ENCODE measurements at places on chromosomes 4 and X.

- DNase-seq = peak; percentile 37
Observed at GRCh38 chr4:146243141-146243882, 29.0 kb downstream of the REELD1 start.

DNA sequence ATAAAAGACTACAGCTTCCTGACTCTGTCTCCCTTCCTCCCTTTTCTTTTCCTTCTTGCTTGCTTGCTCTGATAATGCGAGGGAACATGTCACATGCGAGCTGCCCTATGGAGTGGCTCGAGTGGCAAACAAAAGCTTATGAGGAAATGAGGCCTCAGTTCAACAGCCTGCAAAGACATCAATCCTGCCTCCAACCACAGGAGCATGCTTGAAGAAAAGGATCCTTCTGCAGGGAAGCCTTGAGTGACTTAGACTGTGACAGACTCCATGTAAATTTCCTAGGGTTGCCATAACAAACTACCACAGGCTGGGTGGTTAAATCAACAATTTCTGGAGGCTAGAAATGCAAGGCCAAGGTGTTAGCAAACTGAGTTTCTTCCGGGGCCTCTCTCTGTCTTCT, 152.5 kb downstream of the NR3C2 start:
- no peak for DNase-seq

GRCh38 chr4:108120789-108121188, 47.9 kb downstream of the LEF1 start:
- no peak for DNase-seq

DNA sequence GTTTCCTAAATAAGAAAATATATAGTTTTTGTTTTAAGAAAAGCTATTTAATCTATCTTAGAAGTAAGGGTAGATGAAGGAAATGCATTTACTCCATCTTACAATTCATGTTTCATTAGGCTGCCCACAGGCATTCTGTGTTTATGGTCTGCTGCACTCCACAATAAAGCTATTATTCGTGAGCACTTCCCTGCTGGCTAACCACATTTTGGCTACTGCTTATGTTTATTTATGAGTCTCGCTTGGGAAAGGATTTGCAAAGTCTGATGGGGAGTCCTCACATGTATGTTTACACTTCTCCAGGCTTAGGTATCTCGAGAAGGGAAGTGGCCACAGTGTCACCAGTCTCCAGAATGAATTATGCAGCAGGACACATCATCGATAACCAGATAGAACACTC, 260.8 kb upstream of the VCX start:
- DNase-seq = no peak

DNA sequence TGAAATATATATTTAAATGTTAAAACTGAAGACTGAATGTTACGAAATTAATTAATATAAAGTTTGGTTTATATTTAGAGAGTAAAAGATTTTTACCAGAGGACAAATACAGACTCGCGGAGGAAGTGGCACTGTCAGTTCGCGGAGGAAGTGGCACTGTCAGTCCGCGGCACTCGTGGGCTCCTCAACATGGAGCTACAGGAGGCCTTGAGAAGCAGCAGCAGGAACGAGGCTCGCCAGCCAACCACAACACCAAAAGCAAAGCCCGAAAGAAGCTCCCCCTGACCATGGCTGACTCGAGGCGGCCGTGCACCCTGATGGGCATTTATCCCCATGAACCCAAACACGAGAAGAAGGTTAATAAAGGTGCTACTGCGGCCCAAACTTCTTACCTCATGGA, 125.3 kb upstream of the PABPC4L start:
- no peak for DNase-seq

- no peak for DNase-seq
Observed at GRCh38 chr4:76718831-76719230, 179.1 kb downstream of the SOWAHB start.

DNA sequence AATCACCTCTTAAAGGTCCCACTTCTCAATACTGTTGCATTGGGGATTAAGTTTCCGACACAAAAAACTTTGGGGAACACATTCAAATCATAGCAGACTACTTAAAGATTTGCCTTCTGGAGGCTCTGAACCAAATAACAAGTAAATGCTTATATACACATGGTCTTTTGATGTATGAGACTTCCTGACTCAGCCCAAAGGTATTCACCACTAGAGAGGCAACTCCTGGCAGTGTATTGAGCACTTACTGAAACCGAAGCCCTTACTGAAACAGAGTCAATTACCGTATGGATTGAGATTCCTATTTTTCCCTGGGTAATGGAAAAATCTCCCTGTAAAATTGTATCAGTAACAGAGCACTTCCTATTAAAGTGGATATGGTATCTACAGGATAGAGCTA, 45.4 kb downstream of the ZCCHC13 start:
- no peak for DNase-seq

DNA sequence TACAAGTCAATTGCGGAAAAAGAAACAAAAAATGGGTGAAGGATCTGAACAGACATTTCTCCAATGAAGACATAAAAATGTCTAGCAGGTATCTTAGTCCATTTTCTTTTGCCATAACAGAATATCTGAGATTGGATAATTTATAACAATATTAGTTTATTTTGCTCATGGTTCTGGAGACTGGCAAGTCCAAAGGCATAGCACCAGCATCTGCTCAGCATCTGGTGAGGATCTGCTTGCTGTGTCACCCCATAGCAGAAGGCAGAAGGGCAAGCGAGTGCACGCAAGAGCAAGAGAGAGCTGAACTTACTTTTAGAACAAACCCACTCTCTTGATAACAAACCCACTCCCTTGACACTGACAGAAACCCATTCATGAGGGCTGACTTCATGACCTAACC, 29.7 kb downstream of the GAB3 start:
- DNase-seq = no peak

DNA sequence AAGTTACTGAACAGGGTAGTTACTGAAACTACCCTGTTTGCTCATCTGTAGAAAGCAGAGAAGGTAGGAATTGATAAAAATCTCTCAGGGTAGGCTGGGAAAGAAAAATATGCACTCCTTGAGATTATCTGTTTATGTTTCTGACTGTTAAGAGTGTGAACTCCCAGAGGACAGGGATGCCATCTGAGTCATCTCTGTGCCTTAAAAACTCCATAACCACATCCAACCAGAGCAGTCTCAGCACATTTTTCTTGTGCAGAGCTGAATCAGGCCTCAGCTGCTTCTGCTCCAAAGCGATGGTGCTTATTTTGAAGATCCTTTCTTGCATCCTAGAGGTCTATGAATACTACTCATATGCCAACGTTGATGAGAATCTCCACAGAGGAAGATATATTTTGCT, 9.9 kb downstream of the CENPVL3 start:
- DNase-seq = no peak

- DNase-seq = no peak
Observed at GRCh38 chrX:10278716-10279115, 121.9 kb downstream of the CLCN4 start.

DNA sequence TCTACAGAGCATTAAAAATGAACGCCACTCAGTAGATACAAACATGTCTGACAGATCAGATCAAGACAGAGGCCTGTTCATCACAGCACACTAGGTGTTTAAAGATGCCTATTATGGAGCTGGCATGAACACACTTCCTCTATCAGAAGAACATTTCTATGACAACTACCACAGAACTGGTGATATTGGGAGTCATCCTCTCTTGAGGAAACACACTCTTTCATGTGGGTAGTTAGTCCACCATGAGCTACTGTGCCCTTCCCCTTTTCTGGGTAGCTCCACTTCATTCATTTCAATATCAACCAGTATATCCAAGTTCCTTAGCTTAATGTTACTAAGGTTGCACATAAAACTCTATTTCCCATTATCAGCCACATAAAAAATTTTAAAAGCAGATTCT, 46.7 kb downstream of the MAOB start:
- no peak for DNase-seq

- no peak for DNase-seq
Observed at GRCh38 chr4:107896646-107897045, 34.7 kb upstream of the CYP2U1 start.

DNA sequence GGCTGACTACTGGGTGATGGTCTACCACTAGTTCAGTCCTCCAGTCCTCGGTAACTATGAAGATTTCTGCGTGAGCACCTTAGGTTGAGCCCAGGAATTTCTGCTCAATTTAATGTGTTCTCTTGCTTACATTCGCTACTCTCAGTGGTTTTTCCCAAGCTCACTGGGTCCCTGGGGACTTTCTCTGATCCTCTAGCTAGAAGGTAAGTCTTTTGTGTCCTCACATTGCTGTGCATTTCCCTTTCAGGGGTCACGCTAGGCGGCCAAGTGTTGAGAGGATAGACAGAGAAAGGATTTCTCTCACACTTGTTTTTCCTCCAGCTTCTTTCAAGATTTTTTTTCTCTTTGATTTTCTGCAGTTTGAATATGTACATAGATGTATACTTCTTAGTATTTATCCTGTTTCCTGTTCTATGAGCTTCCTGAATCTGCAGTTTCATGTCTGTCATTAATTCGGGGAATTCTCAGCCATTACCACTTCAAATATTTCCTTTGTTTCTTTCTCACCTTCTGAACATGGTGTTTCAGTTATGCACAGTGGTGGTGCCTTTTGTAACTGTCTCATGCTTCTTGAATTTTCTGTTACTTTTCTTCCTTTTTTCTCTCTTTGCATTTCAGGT, 17.5 kb downstream of the MAGEA9 start:
- no peak for DNase-seq

GRCh38 chrX:108178143-108178498, 86.5 kb downstream of the ATG4A start:
- no peak for DNase-seq

- no peak for DNase-seq
Observed at GRCh38 chrX:47664737-47665136, 5.8 kb upstream of the UXT start.

DNA sequence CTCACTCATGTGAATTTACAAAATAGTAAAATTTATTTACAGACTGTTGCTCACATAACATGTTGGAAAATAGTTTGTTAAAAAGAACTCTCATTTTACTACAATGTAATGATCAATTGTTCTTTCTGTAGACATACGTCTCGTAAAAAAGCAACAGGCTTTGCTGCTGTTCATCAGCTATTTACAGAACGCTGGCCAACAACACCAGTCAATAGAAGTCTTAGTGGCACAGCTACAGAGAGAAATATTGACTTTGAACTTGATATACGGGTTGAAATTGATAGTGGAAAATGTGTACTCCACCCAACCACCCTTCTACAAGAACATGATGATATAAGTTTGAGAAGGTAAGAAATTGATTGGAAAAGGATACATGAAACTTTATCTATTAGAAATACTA, 47.6 kb upstream of the ADAD1 start:
- no peak for DNase-seq

DNA sequence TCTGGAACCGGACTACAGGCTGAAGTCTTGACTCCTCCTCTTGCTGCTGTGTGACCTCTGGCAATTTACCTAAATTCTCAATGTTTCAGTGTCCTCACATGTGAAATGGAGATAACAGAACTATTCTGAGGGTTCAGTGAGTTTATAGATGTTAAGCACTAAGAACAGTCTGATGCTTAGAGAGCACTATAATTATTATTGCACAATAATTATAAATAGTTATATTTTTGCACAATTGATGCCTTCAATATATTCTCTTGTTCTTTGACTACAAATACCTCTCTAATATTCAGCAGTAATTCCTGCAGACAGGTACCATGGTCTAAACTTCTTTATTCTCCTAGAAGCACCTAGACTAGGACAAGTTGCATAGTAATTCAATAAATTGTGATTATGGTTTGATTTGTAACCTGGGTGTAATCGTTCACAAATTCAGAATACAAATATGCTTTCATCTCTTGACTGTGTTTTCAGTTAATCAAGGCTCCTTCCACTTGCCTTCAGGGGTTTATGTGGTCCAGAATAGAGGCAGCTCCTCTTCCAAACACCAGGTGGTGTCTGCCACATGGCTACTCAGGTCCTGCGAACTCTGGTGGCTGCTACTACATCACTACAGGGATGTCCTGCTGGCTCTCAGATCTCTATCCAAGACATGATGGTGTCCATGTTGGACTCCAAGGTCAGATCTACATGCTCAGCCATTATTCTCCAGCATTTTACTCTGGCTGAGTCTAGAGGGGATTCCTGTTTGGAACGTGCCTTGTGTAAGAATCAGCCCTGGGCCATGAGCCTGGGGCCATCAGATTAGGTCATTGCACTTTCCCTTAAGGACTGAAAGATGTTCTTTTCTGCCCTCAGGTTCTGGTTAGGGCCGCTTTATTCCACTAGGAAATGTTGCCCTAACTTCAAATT, 103.4 kb downstream of the QRFPR start:
- no peak for DNase-seq

- no peak for DNase-seq
Observed at GRCh38 chr4:28225050-28225449, 1364.4 kb downstream of the STIM2 start.

DNA sequence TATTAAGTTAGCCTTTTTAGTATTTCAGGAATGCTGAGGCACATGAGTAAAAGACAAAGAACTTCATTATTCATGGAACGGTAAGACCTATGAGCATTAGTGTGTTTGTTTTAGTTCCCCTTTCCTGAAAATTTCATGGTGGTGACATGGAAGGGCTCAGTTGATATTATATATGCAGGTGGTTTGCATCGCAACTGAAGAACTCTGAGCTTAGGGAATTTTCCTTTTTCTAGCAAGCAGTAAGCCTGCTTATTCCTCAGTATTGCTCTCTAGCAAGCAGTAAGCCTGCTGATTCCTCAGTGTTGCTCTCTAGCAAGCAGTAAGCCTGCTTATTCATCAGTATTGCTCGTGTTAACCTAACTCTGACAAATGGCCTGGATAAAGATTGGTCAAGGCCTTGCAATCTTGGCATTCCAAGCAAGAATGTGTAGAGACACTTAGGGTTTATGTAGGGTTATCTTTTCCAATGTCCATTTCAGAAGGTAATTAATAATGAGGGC, 37.7 kb upstream of the MAGEB18 start:
- DNase-seq = no peak

DNA sequence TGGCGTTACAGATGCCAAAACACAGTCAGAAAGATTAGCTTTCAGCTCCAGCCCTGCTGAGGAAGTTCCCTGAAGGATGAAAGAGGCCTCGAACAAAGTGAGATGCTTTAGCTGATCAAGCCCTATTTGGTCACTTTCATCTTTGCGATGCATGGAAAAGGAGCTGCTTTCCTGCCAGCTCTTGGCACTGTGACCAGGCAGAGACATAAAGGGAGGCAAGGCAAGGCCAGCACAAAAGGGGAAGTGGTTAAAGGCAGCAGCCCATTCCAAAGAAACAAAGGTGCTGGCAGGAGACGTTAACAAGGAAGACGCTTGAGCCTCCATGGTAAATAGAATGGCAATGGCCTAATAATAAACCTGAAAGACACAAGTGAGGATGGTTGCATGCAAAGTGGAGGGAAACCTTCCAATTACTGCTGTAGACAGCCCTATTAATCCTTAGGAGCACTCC, 617.1 kb upstream of the INTU start:
- no peak for DNase-seq

DNA sequence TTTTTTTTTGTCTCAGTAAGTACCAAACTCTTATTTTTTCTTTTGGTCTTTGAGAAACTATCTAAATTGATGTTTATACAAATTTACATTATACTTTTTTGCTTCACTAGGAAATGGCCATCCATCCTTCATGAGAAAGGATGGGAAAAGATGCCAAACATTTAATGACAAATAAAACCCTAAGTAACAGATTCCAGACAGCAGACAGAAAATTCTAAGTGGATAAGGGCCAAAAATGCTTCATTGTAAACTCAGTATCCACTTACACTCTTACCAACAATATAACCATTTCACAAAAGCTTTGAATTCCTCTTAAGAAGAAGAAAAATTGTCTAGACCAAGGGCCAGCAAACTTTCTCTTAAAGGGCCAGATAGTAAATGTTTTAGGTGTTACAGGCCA, 3.5 kb downstream of the GUCY1B1 start:
- no peak for DNase-seq

- no peak for DNase-seq
Observed at GRCh38 chrX:103774070-103774642, 2.5 kb upstream of the PLP1 start.

GRCh38 chr4:188455062-188455752, 316.0 kb downstream of the TRIML1 start:
- no peak for DNase-seq

All from CD4-positive, alpha-beta T cell treated with Interleukin-12 subunit alpha and Interleukin-12 subunit beta, for 1 hour (primary cell).